ENCODE measurements at places on chromosomes 7 and 10.

DNA sequence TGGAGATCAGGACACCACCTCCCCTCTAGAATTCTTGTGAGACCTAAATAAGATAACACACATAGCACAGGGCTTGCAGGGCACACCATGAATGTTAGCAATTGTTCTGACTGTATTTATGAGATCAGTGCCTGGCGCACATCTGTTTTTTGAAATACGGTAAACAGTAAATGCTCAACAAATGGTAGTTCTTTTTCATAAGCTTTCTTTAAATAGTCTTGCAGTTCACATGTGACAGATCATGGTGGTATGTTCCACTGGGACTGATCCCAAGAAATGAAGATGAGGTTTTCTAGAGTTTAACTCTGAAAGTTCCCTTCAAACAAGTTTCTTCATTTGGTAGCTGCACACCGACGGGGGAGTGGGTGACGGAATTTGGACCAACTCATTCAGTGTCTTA, 34.8 kb downstream of the CREB5 start:
- DNase-seq, result no peak

DNA sequence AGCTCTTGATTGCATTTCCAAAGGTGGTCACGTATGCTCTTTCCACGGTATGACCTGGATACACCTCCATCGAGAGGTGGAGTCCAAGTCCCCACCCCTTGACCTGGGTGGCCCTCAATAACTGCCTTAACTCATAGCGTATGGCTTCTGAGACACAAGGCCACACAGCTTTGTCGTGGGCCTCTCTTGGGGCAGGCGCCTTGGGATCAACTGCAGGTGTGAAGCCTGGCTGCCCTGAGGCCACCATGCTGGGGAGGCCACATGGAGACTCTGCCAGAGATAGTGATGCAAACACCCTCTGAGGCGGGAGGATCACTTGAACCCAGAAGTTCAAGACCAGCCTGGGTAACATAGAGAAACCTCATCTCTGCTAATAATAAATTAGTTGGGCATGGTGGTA, 30.7 kb upstream of the RASGEF1A start:
- no peak for DNase-seq

DNA sequence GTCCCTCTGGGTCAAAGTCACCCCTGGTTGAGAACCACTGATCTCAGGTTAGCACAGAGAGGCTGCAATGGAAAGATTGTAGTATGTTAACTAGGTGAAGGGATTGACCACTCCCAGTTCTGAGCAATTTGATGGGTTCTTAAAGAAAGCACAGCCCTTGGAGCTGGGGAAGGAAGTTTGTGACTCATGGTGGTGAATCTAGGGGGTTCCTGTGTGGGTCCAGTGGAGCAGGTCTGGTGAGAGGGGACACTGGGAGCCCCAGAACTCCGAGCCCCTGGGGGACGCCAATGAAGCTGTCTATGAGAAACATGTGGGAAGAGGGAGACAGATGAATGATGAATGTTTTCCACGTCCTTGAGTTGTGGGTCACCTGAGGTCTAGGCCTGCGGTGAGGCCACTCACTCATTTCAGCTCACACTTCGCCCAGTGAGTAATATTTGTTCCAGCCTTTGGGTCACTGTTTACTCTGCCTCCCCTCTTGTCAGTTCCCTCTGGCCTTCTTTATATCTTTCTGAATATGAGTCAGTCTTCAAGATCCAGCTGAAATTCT, 341.9 kb downstream of the LRMDA start:
- DNase-seq, result peak; percentile 51

DNA sequence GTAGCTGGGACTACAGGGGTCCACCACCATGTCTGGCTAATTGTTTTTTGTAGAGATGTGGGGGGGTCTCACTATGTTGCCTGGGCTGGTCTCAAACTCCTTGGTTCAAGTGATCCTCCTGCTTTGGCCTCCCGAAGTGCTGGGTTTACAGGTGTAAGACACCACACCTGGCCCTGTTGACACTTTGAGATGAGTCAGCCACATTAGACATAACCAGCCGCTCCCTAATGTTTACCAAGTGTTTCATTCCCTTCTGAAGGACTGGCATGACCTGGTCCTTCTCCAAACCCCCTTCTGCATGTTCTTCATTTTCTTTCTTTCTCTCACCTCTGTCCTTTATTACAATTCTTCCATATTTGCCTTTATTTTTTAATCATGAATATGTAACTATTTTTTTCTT, 67.8 kb downstream of the TAF3 start:
- DNase-seq, result no peak

DNA sequence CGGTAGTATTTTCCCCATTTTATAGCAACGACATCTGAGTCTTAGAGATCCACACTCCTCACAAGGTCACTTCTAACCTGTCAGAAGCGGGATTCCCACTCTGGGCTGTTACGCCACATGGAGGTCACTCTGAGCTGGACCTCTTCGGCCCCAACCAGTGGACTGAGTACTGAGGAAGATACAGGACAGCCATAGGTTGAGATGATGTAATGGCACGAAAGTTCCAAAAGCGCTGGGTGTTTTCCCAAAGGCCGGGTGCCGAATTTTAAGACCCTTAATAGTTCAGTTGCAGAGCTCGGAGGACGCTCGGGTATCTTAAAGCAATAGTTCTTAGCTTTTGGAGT, 699 bp downstream of the GHITM start:
- DNase-seq, result no peak

- no peak for DNase-seq
Observed at GRCh38 chr7:44521347-44522095, 19.6 kb downstream of the NPC1L1 start.

DNA sequence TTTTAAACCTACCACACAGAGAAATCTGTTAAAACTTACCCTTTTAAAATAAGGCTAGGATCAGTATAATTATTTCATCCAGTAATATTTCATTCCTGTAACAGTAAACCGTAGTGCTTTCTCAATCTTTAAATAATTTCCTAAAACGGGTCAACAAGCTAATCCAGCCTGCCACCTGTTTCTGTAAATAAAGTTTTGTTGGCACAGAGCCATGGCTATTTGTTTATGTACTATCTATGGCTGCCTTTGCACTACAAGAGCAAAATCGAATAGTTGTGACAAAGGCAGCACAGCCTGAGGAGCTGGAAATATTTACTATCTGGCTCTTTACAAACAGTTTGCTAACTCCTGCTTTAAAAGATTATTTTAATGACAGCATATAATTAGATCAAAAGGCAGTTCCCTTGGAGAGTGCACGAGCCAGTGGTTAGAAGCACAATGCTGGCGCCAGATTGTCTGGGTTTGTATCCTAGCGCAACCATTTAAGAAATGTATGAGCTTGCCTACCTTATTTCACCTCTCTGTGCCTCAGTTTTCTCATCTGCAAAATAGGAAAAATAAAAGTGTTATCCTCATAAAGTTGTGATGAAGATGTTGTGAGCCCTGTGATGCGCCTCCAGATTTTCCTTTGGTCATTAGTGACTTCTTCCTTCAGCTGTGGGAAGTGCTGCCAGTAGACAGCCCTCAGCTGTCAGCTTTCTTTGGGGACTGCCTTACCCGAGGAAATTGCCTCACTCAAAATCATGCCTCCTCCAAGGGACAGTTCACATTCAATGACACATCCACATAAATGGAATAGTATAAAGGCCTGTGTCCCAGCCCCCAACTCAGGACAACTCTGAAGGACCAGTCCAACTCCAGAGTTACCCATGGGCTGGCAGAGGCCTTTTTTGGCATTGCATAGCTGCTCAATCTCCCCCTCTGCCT, 11.8 kb upstream of the MIOS start:
- no peak for DNase-seq

DNA sequence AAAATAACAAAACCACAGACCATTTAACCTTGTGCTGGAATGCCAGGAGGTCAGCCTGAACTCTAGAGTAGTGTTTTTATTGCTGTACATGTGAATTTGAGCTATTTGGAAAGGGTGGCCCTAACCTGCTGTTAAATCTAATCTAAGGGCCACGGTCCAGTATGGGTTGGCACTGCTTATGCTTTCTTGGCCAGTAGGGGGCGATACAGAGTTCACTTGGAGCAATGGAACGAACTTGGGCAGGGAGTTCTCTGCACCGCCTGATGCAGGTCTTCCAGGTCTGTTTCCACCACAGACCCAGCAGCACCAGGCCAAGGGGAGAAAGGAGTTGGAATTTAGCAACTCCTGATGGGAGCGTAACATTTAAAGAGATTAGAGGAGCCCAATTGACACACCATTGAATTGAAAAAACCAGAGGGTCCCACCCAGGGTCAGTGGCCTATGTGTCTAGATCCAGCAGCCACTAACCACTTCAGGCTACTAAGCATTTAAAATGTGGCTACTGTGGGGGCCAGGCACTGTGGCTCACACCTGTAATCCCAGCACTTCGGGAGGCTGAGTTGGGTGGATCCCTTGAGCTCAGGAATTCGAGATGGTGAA, 75.7 kb upstream of the EFCAB10 start:
- no peak for DNase-seq

- DNase-seq, result no peak
Observed at GRCh38 chr7:95435422-95435780, 573 bp upstream of the PON2 start.

- DNase-seq, result no peak
Observed at GRCh38 chr10:71873582-71874211, 22.6 kb upstream of the PSAP start.

- no peak for DNase-seq
Observed at GRCh38 chr10:2831509-2831908, 235.8 kb upstream of the PFKP start.

GRCh38 chr7:21125297-21125696, 302.6 kb upstream of the SP4 start:
- DNase-seq, result no peak
